Esophagus muscularis mucosa (tissue), 4 donors: ENCODE measurements at places on chromosomes 4 and X. TPM values are rescaled to one million over a fixed set of nuclear protein-coding genes. Genes with fewer than 3 reads are reported as not detected.

Gene RGN
- 8.7 TPM for total RNA-seq

Gene NRK
- 10.8 TPM for total RNA-seq

Gene PDCL2
- not detected for total RNA-seq

Gene ARHGAP6
- total RNA-seq: 27.4 TPM

Gene FAM3A
- 34.9 TPM for total RNA-seq

Gene PNMA6A
- 3.6 TPM for total RNA-seq

Gene SAGE1
- not detected for total RNA-seq

Gene MID1
- total RNA-seq: 14.1 TPM

Gene SPACA5
- not detected for total RNA-seq

Gene NPY1R
- total RNA-seq: 2.4 TPM

Gene APELA
- total RNA-seq: not detected

Gene FOXR2
- not detected for total RNA-seq

- no peak for DNase-seq
Measured at GRCh38 chrX:74656079-74656745, 41.8 kb upstream of the RLIM start.

DNA sequence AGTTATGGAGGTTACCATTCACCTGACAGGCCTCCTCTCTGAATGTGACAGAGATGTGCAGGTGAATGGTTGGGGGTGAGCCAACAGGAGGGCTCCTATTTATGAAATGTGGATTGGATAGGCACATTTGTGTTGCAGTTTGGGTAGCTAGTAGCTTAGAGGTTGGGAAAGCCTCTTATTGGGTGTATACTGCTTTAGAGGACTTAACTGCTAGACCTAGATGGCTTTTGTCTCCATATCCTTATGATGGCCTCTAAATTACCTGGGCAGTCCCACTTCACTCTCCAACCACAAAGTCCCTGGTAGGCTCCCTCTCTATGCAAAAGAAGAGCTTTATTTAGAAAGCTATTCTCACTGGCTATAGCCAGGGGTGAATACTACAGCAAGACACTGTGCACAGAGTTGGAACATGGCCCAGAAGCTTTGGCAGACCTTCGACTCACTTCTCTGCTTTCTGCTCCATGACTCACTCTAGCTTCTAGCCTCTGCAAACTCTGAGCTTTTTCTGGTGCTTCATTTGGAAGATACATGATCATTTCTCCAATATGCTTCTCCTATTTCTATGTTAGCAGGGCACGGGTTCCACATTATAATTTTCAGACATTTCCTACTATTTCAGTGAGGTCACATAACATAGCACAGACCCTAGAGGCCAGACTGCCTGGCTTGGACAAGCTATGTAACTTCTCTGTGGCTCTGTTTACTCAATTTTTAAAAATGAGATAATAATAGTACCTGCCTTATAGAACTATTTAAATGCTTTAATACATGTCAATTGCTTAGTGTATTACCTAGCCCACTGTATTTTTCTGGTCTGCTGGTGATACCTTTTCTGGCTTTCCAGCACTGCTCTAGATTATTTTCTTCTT is 6.0 kb upstream of the VGLL1 start:
- DNase-seq: no peak

GRCh38 chr4:105458001-105458400 is 15.9 kb downstream of the PPA2 start:
- DNase-seq: no peak

DNA sequence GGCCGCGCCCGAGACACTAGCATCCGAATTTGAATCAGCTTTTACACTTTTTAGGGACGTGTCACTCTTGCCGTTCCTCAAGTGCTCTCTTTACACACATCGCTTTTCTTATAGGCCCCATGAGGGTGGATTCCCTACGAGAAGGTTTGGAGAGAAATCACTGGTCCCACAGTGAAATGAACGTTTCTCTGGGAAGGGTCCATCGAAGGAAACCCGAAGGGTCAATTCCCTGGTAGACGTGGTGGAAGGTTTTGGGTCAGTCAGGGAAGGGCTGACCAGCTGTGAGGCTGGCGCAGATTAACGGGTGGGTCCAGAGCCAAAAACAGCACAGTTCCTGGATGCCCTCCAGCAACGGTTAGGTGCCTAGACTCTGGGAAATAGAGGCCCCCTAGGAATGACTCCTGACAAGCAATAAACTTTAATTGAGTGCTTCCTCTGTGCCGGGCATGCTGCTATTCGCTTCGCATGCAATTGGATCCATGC is 35.9 kb downstream of the ETDC start:
- no peak for DNase-seq

GRCh38 chrX:107871136-107871535 is 45.5 kb downstream of the MID2 start:
- no peak for DNase-seq

GRCh38 chrX:72314881-72315280 is 9.2 kb upstream of the CITED1 start:
- DNase-seq: peak; percentile 8

GRCh38 chr4:78612398-78613178 is 61.0 kb downstream of the ANXA3 start:
- DNase-seq: no peak

DNA sequence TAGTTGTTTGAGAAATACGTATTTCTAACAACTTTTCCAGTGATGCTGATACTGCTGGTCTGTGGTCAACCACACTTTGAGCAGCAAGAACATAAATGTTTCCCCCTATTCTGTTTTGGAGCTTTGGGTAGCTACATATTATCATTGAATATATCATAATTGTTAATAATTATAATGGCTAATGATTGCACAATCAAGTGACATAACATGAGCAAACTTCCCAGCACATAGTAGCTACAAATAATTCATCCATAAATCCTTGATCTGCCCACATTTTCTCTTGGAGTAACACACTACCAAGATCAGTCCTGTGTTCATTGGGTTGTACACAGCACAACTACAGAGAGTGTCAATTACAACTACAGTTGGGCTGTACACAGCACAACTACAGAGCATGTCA is 436.3 kb upstream of the MAGEB18 start:
- DNase-seq: no peak

DNA sequence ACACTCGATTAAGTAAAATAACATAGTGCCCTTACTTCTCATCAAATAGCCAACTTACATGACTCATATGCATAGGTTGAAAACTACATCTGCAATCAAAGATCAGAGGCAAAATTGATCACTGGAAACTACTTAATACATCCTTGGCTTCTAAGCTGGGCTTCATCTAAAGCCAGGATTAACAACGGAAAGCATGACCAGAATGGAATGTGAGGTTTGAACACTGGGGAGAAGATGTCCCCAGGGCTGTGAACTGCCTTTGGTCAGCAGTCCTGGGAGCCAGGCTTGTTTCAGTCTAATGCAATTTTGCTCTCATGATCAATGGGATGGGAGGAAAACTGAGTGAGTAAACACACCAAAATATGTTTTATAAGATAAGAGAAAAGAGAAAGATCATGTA is 192.5 kb upstream of the TTC29 start:
- no peak for DNase-seq

- DNase-seq: no peak
Measured at GRCh38 chrX:38578167-38578566, 16.8 kb downstream of the TSPAN7 start.

DNA sequence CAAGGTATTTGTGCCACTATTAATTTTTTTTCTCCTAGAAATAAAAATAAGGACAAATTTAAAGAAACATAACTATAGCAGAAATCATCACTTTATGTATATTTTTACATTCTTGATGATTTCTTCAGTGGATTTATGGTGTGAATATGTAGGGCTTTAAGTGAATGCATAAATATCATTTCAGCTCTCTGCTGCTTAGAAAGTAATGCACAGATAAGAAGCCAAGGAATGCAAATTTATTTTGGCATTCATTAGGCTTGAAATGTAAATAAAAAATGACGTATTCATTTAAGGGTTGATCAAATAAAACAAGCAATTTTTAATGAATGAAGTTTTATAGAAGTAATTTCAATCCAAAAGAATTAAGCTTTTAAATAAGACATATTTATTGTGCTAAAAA is 66.3 kb downstream of the NFKB1 start:
- DNase-seq: no peak

DNA sequence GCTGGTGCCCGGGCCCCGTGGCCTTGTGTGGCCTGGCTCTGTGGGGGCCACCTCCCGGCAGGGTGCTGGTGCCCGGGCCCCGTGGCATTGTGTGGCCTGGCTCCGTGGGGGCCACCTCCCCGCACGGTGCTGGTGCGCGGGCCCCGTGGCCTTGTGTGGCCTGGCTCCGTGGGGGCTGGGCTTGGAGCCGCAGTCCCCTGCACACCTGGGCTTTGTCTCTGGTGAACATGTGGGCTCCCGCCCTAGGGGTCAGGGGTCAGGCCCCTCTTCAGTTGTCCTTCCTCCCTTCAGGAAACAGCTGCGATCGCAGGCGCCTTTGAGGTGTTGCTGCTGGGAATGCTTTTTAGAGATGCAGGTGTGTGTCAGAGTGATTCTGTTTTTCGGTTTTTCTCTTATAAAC is 17.2 kb downstream of the UVSSA start:
- no peak for DNase-seq

- DNase-seq: no peak
Measured at GRCh38 chr4:140816806-140817510, 60.8 kb upstream of the TBC1D9 start.

DNA sequence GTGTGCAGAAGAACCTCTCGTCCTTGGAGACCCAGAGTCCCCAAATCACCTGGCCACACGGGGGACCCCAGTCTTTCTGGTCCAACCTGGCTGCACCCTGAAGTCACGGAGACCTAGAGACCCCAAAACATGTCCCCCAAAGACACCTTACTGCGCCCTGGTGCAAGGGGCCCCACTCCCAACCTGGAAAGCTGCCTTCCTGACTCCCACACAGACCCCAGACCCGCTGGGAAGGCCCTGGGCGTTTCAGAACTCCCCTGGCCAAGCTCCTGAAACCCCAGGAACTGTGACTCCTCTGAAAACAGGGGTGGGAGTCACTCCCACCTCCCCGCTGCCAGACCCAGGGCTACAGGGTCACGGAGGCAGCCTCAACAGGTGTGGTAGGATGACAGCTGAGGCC is 12.7 kb upstream of the SHOX start:
- no peak for DNase-seq

- no peak for DNase-seq
Measured at GRCh38 chr4:36140421-36140820, 103.9 kb downstream of the ARAP2 start.

DNA sequence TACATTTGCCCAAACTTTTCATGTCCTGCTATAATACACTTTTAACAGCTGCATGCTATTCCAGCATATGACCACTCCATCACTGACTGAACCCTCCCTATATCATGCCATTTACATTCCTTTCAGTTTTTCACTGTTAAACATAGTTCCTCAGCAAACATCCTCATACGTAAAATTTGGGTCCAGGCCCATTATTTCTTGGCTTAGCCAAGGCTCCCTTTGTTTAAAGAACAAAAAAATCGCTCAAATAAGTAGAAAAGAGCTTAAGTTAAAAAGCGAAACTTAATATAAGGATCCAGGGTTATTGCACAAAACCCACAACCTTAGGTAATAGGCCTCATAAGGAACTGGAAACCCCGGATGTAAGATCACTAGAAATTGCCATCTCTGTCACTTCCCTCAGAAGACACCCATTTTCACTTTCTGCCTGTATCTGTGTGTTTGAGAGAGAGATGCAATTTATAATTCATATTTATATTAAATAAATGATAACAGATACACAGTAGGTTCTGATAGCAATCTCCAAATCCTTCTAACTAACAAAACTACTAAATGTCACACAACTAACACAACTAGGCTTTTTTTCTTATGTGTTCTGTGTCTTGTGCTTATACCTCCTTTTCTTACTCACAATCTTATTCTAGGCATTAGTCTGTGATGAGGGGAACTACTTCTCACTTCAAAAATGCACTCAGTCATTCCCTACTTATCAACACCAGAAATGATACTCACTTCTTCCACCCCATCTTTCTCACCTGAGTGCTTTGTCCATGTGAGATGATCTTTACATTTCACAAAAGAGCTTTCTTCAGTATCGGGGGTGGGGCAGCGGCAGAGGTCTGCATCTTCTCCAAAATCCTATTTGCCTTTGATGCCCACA is 59.9 kb upstream of the FAM241A start:
- DNase-seq: no peak

DNA sequence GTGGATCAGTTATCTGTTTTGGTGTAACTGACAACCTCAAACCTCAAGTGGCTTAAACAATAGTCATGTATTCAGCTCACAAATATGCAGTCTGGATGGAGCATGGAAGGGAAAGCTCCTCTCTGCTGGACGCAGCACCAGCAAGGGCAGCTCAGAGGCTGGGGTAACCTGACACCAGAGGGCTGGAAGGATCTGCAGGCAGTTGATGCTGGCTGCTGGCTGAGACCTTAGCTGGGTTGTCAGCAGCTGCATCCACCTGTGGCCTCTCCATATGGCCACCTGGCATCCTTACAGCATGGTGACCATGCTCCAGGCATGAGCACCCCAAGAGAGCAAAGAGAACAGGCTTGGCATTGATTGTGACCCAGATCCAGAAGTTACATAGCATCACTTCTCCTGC is 46.7 kb downstream of the ENPP6 start:
- peak; percentile 87 for DNase-seq

DNA sequence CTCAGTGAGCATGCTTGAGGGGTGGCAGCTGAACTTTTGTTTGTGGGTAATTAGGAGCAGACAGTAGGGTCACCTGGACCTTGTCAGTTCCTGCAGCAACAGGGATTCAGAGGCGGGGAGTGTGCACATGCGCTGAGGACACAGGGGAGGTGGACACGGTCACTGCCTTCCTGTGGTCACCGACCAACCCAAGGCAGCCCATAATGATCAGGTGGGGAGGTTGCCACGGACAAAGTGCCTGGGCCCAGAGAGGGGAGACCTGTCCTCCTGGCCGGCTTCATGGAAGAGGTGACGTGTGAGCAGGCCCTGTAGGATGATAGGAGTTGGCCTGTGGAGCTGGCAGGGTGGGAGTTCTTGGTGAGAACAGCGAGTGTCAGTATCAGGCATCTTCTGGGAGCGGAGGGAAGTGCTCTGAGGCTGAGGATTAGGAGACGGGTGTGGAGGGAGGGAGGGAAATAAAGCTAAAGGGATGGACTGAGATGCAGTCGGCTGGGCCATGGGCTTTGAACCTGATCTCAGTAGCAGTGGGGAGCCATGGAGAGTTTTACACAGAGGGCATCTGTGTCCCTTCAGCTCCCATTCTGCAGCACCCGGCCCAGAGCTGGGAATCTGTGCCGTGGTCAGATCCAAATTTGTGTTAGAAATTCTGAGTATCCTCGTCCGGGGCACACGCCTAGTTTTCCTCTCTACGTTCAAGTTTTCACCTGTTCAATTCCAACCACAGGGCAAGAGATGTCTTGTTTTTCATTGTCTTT is 100.0 kb downstream of the PSAPL1 start:
- DNase-seq: no peak

GRCh38 chrX:25070038-25070437 is 54.3 kb upstream of the ARX start:
- DNase-seq: no peak

DNA sequence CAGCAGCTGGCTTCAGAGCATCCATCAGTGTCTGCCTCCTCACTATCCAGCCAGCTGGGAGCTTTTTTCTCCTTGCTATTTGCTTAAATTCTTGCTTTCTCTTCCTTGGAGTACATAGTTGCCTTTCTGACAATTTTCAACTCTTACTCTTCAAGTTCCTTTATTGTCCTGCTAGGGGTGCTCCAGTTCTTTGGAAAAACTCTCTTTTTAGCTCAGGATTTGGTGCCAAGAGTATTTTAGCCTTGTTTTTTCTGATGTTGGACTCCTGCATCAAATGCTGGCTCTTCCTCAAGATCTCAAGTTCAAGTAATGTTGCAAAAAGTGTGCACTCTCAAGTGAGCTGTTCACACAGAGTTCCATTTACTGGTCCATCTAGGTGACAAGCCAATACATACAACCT is 126.4 kb downstream of the KDR start:
- DNase-seq: no peak

- no peak for DNase-seq
Measured at GRCh38 chr4:169869490-169869889, 111.7 kb upstream of the HPF1 start.

GRCh38 chr4:88396681-88397080 is 18.0 kb downstream of the HERC6 start:
- DNase-seq: no peak
